ENCODE measurements at places on chromosomes 1 and 21.

- no peak for DNase-seq
These were observed 838 bp upstream of the RSRP1 start for GRCh38 chr1:25247829-25248754.

GRCh38 chr1:103267266-103267665 is 158.9 kb upstream of the COL11A1 start:
- no peak for DNase-seq

DNA sequence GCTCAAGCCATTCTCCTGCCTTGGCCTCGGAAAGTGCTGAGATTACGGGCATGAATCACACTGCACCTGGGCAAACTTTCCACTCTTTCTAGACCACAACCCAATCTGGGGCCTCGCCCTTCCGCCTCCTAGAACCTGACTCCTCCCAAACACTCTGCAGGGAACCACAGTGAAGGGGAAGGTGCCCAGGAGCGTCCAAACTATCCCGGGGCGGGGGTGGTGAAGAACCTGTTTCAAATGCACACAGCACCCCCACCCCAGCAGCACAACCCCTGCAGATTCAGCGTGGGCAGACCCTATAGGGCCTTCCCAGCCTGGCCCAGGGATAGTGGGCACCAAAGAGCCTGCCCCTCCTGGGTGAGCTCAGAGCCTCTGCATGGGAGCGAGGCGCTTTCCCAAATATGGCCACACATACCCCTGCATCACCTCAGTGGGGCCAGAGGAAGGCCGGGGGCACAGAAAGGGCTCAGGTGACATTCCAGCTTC is 86.9 kb downstream of the STUM start:
- no peak for DNase-seq

DNA sequence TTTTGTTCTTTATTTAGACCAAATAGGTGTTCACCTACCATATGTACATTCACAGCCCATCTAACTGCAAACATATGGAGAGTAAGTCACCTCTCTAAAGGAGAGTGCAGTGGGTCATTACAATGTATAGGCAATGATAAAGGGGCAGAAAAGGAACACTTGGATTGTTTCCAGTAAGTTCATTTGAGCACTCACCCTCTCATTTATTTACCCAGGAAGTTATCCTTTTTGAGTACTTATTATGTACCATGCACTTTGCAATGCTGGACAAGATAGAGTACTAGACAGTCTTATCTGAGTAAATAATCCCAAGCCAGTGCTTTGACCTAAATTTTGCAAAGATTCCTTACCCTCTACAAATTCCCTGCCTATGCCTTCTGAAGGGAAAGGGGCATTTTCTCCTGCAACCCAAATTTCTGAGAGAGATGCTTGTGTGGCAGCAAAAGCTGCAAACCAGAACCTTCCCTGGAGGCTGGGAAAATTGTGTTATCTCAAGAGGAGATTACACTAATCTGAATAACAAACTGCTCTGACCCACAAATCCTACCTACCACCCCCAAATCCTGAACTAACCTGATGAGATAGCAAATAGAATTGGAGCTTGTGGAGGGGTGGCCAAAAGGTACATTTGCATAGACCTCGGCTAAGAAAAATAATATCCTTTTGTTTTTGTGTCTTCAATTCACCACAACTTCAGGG is 18.6 kb upstream of the RGS8 start:
- DNase-seq = no peak

DNA sequence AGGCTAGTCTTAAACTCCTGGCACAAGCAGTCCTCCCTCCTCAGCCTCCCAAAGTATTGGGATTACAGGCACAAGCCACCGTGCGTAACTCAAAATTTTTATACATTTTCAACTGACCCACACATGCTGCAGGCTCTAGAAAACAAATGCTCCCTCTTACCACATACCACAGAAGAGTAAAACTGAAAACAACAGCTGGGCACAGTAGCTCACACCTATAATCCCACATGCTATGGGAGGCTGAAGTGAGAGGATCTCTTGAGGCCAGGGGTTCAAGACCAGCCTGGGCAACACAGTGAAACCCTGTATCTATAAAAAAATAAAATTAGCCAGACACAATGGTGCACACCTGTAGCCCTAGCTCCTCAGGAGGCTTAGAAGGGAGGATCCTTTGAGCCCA is 56.7 kb downstream of the AKT3 start:
- DNase-seq = no peak

GRCh38 chr1:112872551-112872962 is 83.4 kb downstream of the SLC16A1 start:
- DNase-seq = no peak

DNA sequence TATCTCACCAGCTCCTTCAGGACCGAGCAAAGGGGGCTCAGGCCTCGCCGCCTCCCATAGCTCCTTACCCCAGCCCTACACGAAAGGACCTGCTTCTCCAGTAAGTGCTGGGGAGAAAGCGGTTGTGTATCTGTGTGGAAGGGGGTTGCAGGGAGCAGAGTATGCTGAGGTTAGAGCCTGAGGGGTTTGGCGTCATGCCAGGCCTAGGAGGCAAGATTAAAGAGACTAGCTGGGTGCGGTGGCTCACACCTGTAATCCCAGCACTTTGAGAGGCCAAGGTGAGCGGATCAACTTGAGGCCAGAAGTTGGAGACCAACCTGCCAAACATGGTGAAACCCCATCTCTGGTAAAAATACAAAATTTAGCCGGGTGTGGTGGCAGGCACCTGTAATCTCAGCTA is 14.1 kb upstream of the RASSF5 start:
- no peak for DNase-seq

DNA sequence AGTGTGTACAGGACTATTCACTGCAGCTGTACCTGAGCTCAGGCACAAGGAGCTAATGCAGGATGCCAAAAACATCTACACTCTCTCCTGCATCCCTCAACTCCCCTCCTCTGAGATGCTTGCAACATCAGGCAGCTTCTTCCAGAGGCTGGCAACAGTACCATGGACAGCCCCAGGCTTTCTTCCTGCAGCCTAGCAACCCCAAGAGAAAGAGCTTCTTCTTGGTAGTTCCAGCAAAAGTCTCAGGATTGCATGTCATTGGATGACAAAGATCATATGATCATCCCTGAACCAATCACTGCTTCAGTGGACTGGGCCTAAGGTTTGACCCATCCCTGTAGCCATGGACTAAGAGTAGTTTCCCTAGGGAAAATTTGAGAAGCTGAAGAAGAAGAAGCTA is 46.7 kb downstream of the CAMK2N1 start:
- no peak for DNase-seq

- no peak for DNase-seq
These were observed 45.4 kb upstream of the IPO9 start for GRCh38 chr1:201783572-201783971.

DNA sequence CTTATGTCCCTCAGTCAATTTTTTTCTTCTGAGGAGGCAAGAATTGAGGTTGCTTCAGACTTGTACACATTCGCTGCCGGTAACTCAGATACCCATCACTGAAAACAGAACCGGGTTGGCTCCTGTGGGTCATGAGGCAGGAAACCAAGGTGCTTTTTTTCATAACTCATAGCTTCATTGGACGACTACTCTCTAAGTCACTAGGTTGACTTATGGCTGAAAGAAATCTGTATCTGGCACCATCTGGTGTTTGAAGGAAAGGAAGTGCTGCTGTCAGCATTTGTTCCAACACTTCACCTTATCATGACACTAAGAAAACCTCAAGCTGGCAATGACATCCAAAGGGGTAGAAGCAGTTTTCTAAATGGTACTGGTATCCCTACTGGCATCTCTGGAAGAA is 82.3 kb downstream of the TBX19 start:
- DNase-seq = no peak

DNA sequence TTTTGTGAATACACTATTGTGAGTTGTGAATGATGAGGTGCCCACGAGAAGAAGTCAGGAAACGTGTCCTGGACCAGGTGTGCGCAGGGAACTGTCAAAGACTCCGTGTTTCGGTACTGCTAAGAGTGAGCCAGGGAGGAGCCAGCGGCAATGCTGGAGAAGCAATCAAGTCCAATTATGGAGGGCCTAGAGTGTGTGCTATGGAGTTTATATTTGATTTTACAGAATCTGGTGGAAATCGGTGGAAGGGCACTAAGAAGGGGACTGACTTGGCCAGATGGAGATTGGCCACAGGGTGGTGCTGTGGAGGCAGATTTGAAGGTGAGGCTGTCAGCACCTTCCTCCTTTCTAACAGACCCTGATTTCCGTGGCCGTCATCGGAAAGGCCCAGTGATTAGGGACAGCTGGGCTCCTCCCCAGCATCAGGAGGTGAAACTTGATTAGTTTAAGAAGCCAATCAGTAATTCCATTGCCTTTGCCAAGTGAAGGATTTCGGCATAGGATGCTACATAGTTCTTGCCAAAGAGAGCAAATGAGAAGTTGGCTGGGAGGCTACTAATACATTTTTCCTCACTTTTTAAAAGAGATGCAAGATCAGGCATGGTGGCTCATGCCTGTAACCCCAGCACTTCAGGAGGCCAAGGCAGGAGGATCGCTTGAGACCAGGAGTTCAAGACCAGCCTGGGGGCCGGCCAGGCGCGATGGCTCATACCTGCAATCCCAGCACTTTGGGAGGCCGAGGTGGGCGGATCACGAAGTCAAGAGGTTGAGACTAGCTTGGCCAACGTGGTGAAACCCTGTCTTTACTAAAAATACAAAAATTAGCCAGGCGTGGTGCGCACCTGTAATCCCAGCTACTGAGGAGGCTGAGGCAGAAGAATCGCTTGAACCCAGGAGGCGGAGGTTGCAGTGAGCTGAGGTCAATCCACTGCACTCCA is 7.0 kb downstream of the PTCH2 start:
- peak; percentile 72 for DNase-seq

DNA sequence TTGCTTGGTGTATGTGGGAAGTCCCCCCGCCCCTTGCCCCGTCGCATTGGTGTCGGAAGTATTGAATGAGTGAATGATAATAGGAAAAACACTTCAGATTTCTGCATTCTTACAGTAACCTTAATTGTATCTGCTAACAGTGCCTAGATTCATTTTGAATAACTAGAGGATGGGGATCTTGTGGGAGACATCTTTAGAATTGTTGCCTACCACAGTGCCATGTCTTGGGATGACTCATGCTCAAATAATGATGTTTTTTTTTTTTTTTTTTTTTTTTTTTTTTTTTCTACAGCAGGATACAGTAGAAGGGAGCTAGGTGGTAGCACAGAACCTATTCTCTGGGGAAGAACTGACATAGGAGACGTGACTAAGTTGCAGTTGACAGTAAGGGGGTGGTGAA is 237.9 kb downstream of the USP25 start:
- DNase-seq = no peak

- no peak for DNase-seq
These were observed 10.7 kb upstream of the GATAD2B start for GRCh38 chr1:153933430-153933829.

GRCh38 chr1:152907686-152908601 is at the start of gene IVL:
Gene IVL (plus strand): TSS chr1:152908546. CDS start chr1:152909798, 1,252 bp downstream.
- DNase-seq = no peak

DNA sequence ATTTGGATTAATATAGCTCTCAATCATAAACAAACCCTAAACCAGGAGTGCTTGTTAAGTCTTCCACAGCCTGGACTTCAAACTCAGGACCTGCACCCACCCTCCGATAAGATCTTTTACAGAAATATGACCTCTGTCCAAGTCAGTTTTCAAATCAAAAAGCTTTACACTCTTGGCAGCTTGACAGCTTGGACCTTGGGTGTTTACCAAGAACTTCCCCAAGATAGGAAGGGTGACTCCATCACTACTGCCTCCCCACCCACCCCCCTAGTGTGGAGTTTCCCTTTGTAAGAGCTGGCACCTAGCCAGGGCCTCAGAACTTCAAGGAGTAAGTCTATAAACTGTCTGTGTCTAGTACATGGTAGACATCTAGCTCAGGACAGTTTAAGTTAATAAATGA is 9.6 kb downstream of the BCAR3 start:
- no peak for DNase-seq

DNA sequence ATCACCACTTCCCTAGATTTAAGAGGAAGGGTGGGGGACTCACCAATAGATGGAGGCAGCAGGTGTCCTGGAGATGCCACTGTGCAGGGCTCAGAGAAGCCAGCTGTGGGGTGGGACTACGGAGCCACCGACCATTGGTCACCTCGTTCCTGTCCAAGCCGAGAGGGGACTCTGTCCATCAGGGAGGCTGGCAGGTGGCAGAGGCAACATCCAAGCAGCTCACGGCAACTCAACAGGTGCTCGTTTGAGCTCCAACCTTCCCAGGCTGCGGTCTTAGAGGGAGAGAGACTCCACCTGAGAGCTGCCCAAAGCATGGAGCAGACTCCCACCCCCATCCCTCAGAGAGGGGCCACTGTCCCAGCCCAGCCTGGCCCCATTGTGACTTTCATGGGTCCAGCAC is 71.4 kb downstream of the IGSF21 start:
- no peak for DNase-seq

GRCh38 chr1:48223366-48224240 is 1.1 kb downstream of the SLC5A9 start:
- no peak for DNase-seq
